ENCODE measurements at places on chromosomes 4 and X.

GRCh38 chr4:169377367-169377766 is 106.6 kb upstream of the SH3RF1 start:
- DNase-seq: no peak

- DNase-seq: no peak
Measured at GRCh38 chr4:158722291-158722916, 792 bp downstream of the PPID start.

DNA sequence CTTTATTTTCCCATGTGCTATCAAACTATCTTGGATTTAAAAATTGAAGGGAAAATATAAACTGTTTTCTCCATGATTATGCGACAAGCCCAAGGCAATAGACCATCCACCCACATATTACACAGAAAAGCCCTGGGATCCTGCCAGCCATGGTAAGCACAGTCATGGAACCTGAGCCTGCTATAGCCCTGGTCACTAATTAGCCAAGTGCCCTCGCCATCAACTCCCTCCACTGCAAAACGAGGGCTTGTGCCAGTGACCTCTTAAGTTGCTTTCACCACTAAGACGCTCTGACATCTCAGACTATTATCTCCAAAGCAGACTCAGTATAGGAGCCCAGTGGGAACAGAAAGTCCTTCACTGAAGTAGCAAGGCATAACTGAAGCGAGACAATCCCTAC is 69.2 kb downstream of the NLGN4X start:
- DNase-seq: no peak

DNA sequence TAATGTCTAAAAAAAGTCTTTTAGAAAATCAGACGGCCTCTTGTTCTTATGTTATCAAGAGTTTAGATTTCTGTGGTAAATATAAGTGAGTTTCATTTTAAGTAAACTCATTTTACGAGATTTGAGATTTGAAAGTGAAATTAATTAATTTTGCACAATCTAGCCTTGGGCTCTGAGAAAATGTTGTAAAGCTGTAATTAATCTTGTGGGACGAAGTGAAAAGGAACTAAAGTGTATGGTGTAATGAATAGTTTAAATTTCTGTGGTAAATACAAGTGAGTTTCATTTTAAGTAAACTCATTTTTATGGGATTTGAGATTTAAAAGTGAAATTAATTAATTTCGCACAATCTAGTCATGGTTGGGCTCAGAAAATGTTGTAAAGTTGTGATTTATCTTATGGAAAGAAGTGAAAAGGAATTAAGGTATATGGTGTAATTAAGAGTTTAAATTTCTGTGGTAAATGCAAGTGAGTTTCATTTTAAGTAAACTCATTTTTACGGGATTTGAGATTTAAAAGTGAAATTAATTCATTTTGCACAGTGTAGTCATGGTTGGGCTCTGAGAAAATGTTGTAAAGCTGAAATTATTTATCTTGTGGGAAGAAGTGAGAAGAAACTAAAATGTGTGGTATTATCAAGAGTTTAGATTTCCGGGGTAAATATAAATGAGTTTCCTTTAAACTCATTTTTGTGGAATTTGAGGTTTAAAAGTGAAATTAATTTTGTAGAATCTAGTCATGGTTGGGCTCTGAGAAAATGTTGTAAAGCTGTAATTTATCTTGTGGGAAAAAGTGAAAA is 1.6 kb downstream of the SCML1 start:
- DNase-seq: no peak

DNA sequence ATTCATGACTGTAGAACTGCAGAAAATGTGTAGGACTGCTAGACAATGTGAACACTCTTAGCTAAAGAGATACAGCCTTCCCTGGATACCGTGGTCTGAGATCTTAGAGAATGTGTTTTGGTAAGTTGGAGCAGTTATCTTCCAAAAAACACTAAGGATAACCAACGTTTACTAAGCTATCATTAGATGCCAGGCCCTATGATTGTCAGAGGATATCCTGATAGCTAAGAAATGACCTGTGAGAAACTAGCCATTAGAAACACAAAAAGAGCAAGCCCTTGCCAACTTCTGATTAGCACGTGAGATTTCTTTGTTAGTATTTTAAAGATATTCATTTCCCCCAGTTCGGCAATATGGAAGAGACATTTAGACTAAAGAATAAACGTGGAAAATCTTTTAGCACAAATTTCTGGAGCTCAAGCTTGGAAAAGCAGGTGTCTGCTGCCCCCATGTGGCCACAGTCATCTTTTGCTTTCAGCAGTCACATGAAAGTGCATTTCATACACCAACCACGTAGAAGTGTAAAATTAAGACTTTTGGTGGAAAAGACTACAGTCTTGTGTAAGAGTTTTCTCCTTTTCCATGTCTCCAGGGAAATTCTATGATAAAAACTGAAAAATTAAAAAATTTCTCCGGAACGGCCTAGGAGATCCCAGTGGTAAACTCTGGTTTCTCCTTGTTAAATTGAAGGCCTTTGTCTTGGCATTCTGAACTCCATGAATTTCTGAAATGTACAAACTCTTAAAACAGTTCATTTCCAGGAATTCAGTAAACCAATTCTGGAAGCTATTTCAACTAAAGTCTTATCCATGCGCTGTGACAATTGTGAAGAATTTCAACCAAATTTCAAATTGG is 136.4 kb downstream of the ZNF674 start:
- peak; percentile 20 for DNase-seq

GRCh38 chrX:141220342-141221008 is 21.8 kb downstream of the SPANXC start:
- DNase-seq: no peak
